NCI-H1694 (cell line): ENCODE measurements at places on chromosomes 6 and 20.

- DNase-seq = no peak
These were observed 4.3 kb downstream of the CPXM1 start for GRCh38 chr20:2796011-2796660.

DNA sequence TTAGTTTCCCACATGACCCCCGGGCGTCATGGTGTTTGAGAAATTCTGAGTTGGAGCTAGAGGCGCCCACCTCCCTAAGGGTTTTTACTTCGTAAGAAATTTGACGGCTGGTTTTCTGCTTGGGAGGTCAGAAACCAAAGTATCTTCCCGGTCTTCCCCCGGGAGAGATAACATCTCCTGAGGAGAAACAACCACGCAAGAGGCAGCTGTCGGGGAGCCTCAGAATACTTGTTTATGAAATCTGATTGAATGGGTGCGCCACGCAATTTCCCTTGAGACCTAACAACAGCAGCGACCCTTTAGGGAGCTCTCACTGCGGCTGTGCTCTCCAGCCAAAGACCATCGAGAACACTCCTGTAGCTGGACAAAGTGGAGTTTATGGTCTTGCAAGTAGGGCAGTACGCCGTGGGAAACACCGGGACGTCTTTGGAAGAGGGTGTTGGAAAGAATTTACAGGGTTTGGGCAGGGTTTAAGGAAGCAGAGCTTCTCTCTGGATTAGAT is 608 bp upstream of the EIF2S2 start:
- DNase-seq = no peak

DNA sequence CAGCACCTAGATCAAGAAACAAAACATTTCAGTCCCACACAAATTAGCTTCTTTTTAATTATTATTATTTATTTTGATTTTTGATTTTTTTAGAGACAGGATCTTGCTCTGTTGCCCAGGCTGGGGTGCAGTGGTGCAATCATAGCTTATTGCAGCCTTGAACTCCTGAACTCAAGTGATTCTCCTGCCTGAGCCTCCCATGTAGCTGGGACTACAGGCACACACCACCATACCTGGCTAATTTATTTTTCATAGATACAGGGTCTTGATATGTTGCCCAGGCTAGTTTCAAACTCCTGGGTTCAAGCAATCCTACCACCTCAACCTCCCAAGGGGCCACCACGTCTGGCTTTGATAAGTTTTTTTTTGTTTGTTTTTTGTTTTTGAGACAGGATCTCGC is 24.6 kb downstream of the SNAI1 start:
- no peak for DNase-seq

GRCh38 chr20:40710603-40711002 is 21.6 kb upstream of the MAFB start:
- no peak for DNase-seq

DNA sequence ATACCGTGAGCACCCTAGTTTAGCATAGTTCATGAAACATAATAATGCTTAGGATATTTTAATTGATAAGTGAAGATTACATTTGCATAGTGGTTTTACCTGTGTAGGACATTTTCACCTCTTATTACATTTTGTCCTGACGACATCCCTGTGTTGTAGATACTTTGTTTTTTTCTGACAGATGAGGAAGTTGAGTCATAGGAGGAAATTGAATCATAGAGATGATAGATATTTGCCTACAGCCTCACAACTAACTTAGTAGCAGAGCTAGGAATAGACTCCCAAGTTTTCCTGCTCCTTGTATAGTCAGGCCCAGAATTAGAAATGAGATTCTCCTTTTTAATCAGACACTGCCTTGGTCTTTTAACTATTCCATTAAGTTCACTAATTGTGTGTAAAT is 100.5 kb upstream of the SUPT3H start:
- no peak for DNase-seq

GRCh38 chr6:53035549-53036213 is 29.5 kb upstream of the FBXO9 start:
- DNase-seq = no peak

GRCh38 chr6:3347247-3347646 is 88.5 kb downstream of the PSMG4 start:
- no peak for DNase-seq

DNA sequence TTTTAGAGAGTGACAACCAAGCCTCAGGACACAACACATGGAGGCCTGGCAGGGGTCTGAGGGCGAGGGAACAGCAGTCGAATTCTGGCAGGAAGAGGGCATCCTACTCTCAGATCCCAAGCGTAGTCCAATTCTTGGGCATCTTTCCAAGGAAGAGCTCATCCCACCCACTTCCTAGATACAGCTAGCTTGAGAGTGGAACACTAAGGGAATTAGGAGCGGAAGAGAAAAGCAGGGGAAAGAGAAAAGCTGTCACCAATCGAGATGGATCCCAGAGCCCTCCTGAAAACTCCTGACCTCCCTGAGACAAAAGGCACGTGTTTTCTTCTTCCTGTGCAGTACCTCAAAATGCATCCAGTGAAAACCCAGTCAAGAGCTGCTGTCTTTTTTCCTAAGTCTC is 67.1 kb downstream of the GFOD1 start:
- DNase-seq = no peak

DNA sequence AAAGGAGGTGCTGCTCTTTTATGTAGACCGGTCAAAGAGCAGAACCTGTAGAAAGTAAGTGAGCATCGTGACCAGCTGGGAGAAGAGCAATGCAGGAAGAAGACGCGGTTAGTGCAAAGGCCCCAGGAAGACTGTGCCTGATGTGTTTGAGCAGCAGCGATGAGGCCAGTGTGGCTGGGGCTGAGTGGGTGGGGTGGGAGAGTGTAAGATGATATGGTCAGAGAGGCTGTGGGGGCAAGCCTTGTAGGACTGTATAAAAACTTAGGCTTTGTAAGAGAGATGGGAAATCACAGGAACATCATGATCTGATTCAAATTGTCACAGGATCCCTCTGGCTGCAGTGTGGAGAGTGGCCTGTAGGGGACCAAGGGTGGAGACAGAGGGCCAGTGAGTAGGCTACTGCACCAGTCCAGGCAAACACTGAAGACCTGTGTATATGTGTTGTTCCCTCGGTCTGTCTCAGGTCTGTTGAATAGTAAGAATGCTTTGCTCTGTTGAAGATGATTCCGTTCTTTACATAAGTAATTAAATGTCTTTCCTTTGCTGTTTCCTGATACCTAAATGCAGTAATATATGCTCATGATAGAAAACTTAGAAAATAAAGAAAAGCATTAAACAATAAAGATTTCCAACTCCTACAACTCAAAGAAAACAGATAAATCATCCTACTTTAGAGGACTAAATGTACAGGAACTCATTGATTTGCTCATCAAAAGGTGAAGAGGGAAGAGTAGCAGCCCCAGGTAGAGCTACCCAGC is 23.6 kb upstream of the WFDC2 start:
- DNase-seq = no peak

GRCh38 chr6:40958738-40959137 is 80.3 kb downstream of the UNC5CL start:
- no peak for DNase-seq

GRCh38 chr20:48639899-48640298 is 187.9 kb downstream of the PREX1 start:
- no peak for DNase-seq

DNA sequence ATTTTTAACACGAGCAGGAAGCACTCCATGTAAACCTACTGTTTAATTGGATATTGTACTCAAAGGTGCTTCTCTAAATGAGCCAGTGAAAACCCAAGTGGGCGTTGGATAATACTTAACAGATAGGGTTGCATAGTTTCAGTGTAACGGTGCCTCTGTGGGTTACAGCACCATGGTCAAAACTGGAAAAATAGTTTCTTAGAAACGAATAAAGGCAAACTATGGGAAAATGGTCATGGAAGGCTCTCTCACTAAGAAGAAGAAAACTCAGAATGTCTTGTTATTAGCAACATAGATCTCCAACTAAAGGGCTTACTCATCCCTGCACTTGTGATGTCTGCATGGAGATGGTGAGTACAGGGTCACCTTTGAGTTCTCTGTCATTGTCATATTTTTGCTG is 59.1 kb upstream of the NEDD9 start:
- no peak for DNase-seq

GRCh38 chr20:50632236-50632635 is 59.1 kb downstream of the RIPOR3 start:
- no peak for DNase-seq

GRCh38 chr6:36850021-36850420 is 10.8 kb upstream of the CPNE5 start:
- DNase-seq = no peak

DNA sequence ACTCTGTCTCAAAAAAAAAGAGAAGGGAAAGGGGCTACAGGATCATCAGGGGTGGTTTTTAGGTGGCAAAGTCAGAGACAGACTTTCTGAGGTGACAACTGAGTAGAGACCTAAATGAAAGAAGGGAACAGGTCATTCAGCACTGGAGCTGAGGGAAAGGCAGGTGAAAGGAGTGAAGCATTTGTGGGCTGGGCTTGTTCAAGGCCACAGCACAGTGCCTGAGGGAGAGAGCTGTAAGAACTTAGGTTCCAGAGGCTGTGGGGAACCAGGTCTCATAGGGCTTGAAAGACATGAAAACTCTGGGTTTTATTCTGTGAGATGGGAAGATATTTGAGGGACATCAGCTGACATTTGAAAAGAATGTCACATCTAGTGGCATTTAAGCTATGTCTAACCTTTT is 20.8 kb downstream of the KATNA1 start:
- no peak for DNase-seq

- peak; percentile 1 for DNase-seq
These were observed 605 bp downstream of the CDC5L start for GRCh38 chr6:44388135-44388487.

GRCh38 chr20:5660346-5660745 is 89.9 kb upstream of the SHLD1 start:
- DNase-seq = no peak

GRCh38 chr6:165729307-165729936 is 66.4 kb upstream of the PDE10A start:
- peak; percentile 2 for DNase-seq

DNA sequence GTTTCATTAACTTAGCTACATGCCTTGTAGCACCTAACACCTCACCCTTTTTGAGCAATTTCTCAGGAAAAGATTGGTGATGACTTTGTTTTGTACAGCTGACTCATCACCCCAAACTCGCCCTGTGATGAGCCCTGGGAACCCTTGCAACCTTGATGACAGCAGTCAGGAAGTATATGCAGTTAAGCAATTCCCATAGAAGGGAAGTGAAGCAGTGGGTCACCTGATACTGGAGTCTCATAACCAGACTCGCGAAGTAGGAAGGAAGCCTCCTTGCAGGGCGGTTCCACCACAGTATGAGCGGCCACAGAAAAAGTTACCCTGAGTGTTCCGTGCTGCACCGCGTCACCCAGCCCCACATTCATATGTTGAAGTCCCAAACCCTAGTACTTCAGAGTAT is 82.0 kb upstream of the EDN1 start:
- no peak for DNase-seq

GRCh38 chr20:56422076-56422823 is 10.2 kb downstream of the CASS4 start:
- DNase-seq = no peak

GRCh38 chr6:43582911-43583310 is 6.9 kb downstream of the POLH start:
- no peak for DNase-seq

GRCh38 chr6:15326067-15326614 is 80.3 kb downstream of the JARID2 start:
- DNase-seq = no peak
